ENCODE measurements at places on chromosomes 1 and 21.

DNA sequence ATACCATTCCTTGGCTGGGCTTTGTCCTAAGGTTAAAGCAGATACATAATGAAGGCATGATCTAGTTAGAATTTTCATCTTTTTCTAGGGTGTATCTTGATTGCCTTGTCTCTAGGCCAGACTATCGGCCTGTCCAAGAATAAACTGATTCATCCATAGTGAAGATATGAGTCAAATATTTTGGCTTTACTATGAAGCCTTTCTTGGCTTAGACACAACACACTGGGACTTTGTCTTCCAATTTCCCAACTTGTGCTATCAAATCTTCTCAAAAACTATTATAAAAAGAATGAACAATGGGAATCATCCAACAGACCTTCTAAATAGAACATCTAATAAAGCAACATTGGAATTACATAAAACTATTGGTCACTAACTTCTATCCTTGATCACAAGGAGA, 64.8 kb downstream of the WARS2 start:
- DNase-seq, result no peak

- DNase-seq, result no peak
Observed at GRCh38 chr21:35824136-35824535, 236.2 kb downstream of the SETD4 start.

- DNase-seq, result no peak
Observed at GRCh38 chr1:202205523-202206190, 12.1 kb downstream of the LGR6 start.

DNA sequence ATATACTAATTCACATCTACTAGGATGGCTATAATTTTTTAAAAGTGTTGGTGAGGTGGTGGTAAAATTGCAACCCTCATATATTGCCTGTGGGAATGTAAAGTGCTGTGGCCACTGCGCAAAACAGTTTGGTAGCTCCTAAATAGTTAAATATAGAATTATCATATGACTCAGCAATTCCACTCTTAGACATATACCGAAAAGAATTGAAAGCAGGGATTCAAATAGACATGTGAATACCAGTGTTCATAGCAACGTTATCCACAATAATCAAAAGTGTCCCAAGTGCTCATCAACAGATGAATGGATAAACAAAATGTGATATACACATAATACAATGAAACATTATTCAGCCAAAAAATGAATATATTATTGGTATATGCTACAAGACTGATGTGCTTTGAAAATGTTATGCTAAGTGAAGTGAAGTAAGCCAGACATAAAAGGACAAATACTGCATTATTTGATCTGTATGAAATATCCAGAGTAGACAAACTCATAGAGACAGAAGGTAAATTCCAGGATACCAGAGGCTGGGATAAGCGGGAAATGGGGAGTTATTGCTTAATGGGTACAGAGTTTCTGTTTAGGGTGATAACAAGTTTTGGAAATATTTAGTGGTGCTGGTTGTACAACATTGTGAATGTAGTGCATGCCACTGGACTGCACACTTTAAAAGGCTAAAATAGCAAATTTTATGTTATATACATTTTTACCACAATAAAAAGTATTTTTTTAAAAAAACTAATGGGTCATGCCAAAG, 342.5 kb downstream of the SEC16B start:
- DNase-seq, result no peak

DNA sequence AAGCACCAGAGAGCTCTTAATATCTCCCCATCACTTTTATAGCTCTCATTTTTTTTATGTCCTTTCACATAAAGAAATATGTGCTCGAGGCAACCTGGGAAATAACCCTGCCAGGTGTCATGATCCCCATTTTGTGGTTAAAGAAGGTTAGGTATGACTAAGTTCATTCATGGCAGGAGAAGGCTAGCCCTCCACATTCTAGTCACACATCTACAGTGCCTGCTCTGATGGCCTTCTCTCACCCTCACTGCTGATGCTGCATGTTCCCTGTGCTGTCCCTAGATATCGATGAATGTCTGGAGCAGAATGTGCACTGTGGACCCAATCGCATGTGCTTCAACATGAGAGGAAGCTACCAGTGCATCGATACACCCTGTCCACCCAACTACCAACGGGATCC, 187.5 kb downstream of the TPR start:
- no peak for DNase-seq

DNA sequence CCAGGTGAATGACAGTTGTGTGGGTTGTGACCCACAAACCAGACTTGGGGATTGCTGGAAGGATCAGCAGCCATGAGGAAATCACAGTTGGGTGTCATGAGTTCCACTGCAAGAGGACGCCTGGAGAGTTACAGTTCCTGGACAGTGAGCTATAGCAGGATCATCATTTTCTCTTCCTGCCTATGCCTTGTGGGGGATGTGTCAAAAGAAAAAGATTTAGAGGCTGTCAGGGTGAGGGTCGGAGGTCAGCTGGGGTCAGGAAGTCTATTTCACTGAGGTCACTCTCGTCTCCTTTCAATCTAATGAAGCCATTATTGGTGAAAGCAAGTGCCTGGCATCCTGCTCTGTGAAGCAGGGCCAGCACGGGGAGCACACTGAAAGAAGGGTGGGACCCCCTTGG, 7.0 kb upstream of the LIN28A start:
- DNase-seq, result no peak

DNA sequence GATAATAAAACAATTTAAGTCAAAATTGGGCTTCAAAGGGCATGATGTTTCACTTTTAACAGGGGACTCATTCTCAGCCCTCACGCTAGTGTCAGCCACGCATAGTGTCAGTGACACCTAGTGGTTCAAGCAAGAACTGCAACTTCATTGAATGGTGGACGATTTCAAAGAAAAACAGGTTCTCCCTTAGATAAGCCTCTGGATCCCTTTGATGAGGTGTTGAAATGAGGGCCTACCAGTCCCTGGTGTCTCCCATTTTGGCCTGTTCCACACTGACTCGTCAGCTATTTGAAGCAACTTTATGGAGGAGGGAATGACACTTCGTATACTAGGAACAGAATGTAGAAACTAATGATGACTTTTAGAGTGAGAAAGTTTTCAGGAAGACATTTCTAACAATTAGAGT, 56.2 kb downstream of the FCRL5 start:
- peak; percentile 39 for DNase-seq

DNA sequence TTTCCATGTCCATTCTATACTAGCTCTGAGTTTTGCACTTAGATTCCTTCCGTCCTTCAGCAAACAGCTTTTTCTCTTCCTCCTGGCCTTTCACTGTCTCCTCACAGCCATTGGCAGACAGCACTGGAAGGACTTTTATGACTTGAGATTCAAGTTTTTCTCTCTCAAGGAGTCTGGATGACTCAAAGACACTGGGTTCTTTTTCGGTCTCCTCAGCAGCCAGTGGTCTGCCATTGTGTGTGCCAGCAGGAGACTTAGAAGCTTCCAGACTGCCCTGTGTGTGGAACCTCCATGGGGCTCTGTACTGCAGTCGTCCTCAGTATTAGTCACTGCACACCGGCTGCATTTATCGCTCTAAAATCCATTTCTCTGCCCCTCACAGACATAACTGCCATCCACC, 30.5 kb downstream of the NTNG1 start:
- no peak for DNase-seq

DNA sequence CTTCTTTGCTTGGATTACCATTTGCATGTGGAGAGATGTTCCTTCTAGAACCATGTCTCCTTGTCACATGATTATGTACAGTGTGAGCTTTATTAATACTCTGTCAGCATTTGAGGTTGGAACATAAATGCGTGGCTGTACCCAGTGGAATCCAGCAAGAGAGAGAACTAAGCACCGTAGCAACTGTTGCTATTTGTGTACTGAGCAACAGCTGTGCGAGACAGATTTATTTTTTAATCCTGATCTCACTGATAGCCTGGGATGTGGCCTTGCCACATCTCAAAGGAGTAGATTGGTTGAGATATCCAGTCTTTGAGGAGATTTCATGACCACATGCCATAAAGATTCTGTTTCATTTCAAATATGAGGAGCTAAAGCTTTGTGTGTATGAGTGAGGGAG, 43.4 kb downstream of the KIF1B start:
- DNase-seq, result no peak

DNA sequence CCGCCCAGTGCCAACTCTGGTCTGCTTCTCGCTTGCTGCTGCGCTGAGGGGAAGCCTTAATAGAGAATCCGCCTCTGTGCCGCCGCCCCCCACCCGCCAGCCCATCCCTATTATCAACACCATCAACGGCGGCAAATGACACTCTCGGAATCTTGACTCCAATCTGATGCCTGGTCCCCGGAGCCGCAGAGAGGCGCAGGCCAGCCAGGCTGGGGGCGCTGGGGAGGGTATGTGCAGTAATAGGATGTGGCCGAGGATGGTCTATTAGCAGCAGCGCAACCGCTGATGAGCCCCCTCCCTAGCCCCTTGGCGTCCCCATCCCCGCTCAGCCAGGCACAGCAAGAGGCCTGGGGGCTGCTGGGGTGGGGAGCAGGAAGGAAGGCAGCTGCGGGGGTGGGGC, 15.1 kb upstream of the DMBX1 start:
- no peak for DNase-seq

DNA sequence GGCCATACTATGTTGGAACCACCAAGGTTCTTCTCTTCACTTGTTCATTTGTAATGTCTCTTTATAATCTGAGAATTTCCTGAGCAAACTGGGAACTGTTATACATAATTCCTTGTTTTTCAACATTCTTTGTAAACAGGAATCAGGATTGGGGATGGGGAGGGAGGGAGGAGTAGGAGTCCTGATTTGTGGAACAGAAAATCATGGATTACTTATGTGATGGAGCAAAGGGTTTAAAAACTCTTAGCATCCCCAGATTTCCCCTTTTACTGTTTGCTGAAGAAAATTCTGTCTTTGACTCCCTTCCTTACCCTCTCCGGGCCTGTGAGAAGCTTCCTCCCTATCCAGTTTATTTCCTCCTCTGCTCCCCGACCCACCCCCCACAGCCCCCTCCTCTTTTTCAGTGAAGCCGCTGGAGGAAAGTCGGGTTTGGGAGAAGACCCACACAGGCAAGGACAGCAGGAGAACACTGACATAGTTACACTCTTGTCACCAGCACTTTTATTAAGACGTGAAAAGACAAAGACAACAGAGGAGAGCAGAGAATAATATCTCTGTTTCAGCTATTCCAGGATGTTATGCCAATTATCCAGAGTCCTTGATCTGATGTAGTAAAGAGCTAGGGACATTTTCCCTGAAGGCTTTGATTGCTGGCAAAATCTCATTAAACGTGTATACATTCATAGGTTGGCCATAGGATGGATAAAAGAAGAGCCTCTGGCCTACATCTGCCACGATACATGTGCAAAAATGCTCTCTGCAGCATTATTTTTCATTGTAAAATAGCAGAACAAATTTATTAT, 4.6 kb upstream of the NBPF1 start:
- no peak for DNase-seq

GRCh38 chr1:237888143-237888542, 2.6 kb downstream of the ZP4 start:
- DNase-seq, result no peak

GRCh38 chr1:228464487-228464983, 22.6 kb upstream of the RNF187 start:
- DNase-seq, result peak; percentile 81

DNA sequence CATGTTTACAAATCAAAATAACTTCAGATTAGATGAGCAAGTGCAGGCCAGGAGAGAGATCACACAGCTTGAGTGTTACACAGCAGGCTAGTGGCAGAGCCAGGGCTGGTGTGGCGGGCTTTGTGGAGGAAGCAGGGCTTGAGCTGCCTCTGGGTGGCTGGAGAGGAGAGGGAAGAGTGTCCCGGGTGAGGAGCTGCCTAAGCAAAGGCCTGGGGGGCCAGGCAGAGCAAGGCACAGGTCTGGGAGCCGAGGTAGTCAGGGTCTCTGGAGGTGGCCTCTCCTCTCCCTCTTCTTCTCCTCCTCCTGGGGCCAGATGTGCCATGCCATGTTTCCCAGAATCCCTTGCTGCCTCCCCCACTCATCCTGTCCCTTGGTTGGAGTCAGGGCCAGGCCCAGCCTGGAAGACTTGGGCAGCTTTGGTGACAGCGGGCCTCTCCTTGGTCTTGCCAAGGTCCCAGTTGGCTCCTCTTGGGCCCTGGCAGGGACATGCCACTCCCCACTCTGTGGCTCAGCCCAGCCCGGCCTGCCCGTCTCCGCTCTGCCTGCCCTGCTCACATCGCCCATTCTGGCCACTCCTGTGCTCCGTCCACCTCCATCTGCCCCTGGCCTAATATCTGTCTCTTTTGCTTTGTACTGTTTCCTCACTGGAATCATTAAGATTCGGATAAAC, 70.3 kb downstream of the PTPRU start:
- DNase-seq, result no peak

DNA sequence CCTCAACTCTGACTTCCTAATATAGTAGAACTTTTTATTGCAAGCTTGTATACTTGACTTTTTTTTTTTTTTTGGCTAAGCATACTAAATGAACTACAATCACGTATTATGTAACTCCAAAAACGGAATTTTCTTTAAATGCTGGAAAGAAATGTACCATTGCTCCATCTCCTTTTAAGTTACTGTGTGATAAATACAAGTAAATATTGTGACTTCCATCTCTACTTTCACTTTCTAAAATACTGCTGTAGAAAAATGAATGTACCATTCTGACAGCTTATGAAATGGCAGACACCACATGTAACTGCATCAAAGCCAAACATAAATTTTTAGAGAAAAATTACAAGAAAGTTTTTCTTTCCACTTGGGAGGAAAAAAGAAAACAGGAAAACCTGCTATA, 54.7 kb downstream of the ASH1L start:
- DNase-seq, result peak; percentile 33

DNA sequence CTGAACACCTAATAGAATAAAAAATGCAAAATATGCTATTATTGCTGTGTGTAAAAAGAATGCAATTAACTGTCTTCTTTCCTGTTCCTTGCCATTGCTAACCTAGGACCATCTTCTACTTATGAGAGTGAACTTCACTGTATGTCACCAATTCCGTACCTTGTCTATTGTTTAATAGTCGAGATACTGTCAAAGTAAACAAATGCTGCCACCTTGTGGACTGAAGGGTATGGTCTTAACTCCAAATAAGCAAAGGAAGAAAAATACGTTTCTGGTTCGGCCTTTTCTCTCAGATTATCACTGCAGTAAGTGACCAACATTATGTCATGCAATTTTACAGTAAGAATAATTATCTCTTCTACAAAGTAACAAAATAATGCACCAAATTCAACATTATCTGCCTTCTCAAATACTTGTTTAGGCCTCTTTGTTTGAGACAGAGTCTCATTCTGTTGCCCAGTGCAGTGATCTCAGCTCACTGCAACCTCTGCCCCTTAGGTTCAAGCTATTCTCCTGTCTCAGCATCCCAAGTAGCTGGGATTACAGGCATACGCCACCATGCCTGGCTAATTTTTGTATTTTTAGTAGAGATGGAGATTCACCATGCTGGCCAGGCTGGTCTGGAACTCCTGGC, 133.4 kb downstream of the COP1 start:
- peak; percentile 24 for DNase-seq

DNA sequence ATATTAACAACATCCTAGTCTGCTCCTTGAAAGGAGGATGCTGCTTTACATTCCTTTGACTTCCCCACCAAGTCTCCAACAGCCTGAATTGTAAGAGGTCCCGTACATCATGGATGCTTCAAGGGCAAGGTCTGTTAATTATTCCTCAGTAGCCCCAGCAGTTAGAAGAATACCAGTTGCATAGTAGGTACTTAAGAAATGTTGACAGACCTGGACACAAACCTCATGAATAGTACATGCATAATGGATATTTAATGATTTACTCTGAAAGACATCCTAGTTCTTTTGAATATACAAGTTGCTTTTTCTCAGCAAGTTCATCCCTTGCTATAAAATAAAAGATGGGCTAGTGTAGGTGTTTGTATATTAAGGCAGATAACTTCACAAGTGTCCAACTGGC, 112.1 kb upstream of the DPYD start:
- no peak for DNase-seq

- DNase-seq, result no peak
Observed at GRCh38 chr1:155893389-155894142, 17.6 kb downstream of the RIT1 start.

Data from GM10248 (cell line).